ENCODE measurements at places on chromosomes 3 and 15.
A peak's percentile ranks its signal among the peaks of the same experiment; 100 is the strongest.

DNA sequence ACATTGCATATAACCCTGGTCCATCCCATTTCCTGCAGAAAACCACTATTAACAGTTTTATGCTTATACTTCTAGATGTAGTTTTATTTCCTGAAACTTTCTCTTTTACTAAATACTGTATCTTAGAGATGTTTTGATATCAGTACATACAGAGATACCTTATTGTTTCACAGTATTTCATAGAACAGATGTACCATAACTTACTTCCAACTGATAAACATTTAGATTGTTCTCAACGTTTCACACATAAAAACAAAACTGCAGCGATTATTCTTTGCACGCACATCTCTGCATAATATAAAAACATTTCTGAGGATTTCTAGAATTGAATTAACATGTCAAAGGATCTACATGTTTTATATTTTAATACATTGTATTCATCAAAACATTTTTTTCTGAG is 2.6 kb downstream of the ZNF80 start:
- no peak for DNase-seq

DNA sequence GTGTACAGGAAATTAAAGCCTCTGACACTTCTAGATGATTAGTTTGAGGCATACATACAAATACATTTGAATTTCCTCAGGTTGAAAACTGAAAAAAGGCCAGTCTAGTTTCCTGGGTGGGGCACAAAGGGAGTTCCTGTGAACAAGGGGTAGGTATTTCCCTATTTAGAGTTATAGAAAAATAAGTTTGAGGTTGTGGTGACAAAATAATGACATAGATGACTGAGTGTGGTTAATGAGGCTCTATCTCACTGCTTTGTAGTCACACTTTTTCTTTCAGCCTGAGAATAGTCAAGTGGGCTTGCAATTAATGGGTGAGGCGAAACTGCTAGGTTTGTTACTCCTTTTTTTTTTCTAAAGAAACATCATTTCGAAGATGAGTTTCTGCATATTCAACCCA is 4.3 kb downstream of the SLCO3A1 start:
- peak; percentile 25 for DNase-seq

DNA sequence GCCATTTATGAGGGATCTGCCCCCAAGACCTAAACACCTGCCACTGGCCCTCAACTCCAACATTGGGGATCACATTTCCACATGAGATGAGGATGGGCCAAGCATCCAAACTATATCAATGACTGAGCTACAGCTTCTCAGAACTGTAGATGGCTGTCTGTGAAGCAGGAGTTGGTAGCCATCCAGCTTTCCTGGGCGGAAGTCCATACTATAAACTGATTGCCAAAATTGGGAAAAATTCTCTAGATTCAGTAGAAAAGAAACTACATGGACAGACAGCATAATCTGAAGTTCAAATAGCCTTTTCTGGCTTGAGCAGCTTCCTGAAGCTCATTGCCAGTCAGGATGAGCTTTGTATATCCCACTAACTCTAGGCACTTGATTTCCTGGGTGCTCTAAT is 214.7 kb upstream of the ZBTB20 start:
- no peak for DNase-seq

GRCh38 chr15:100131321-100132224 is 210.2 kb downstream of the ADAMTS17 start:
- DNase-seq = peak; percentile 35

DNA sequence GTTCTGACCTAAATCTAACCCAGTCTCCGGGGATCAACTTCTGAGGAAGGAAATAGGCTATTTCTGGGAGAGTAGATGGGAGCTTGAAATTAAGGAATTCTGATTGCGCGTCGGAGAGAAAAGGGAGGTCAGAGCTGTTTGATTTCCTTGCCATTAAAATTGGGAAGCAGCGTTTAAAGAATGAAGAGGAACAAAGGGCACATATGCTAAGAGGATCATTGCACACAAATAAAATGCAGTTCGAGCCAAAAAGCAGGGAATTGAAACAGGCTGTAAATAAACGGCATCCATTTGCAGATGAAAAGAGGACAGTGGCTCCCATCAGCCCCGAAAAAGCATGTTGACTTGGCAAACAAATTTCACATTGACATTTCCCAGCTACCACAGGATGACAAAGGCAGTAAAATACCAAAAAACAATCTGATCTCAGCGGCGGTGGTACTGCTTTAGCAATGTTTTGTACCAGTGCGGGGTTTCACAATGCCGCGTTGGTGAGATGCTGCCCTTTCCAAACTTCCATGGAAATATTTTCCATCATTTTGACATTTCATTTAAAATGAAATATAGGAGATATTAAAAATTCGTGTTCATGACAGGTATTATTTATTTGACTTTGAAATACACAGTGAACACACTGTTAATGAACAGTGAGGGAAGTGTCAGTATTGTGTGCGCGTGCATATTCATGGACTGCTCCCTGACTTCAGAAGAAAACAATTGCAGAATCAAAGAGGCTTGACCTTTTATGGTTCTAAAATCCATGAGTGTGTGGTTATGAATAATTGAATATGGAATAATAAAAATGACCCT is 108.8 kb downstream of the SQOR start:
- DNase-seq = no peak

DNA sequence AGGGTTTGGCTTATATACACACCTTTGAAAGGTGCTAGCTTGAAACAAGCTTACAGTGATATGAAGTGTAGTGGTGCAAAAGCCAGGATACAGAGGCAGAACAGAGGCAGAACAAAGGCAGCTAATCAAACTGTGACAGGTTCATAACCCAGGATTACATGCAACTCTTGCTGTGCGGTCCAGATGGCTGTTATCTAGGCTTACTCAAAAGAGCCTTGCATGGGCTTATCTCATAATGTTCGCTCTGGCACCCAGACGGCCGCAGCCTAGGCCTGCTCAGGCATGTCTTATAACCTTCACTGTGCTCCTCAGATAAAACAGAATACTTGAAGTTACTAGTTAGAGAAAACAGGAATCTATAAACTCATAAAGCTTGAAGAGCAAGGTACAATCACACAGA is 22.8 kb upstream of the NOX5 start:
- DNase-seq = no peak

DNA sequence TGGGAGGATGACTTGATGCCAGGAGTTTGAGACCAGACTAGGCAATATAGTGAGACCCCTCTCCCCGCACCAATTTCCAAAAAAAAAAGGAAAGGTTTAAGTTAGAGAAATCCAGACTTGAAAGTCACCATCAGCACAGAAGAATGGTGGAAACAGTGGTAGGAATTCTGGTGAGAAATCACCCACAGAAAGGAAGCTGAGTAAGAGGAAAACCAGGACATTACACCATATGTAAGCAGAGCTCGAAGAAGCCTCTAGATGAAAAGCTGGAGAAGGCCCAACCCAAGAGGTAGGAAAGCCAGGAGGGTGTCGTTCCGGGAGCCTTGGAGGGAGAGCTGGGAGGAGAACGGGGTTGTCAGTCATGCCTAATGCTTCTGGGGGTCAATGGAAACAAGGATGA is 40.5 kb downstream of the RASGRP1 start:
- DNase-seq = no peak

DNA sequence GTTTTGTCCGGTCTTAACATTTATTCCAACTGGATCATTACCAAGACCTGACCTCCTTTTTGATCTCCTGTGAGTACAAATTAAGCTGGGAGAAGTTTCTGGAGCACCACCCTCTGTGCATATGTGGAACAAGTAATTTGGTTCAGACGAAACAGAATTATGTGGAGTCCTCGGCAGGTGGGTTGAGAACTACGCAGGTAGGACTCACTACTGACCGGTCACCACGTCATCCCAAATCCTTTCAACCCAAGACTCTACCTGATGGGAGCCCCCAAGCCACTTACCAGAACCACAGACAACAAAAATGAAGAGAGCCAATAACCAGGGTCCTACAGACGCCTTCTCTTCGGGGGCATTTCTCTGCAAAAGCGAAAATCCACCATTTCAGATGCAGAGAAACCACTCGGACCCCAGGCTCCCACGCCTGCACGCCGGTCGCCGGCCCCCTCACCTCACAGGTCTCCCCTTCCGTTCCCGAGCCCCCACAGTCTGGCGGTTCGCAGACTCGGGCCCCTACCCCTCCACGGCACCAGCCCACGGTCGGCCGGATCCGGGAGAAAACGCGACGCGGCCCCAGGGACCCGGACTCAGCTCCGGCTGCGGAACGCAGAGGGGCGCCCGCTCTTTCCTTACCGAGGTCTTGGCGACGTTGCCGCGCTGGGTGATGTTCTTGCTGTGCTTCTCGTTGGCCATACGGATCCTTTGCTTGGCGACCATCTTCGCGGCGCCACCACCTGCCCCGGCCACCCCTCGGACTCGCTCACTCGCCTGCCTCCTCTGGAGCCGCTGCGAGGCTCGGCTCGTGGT is 674 bp downstream of the SERP1 start:
- DNase-seq = peak; percentile 58

GRCh38 chr3:177478170-177478867 is 281.0 kb upstream of the TBL1XR1 start:
- no peak for DNase-seq

DNA sequence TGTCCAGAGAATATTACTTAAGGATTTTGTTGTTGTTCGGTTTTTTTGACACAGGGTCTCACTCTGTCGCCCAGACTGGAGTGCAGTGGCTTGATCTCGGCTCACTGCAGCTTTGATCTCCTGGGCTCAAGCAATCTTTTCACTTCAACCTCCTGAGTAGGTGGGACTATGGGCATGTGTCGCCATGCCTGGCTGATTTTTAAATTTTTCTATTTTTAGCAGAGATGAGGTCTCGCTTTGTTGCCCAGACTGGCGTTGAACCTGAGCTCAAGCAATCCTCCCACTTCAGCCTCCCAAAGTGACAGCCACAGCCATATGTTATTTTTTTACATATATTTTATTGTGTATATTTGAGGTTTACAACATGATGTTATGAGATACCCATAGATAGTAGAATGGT is 86.8 kb upstream of the UMPS start:
- no peak for DNase-seq

- DNase-seq = no peak
These were observed 23.8 kb downstream of the CYFIP1 start for GRCh38 chr15:22956257-22956977.

- DNase-seq = no peak
These were observed 95.7 kb upstream of the ALDH1A3 start for GRCh38 chr15:100783760-100784492.

DNA sequence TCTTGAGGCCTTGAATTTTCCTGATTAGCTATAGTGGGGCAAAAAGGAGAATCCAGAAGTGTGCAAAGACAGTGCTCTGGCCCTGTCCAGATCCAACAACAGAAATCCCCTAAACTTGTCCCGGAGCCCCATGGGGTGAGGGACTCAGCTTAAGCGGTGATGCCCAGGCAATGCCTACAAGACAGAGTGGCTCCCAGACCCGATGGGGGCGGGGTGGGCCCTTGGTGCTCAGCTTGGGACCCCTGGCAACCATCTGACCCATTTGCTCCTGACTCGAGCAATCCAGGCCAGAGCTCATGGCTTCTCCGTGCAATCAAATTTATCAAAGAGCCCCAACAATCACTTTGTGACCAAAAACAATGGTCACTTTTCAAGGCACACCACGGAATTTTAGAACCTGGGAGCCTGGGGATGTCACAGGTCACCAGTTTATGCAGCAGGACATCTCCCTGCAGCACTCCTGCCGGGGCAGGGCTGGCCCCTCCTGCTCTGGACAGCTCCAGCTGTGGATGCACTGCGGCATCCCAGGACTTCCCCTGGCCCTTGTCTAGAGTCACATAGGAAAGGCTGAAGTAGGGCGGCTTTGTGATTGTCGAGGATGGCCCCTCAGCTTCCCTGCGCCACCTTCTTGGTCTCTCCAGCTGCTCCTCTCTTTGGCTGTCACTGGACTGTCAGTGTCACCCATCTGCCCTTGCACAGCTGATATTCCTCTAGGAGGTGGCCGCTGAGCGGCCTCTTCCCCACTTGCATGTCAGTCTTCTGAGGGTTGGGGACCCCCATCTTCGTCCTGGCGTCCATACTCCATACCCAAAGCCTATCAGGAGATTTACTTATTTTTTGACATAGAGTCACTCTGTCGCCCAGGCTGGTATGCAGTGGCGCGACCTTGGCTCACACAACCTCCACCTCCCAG is 28.4 kb downstream of the RGMA start:
- DNase-seq = no peak

DNA sequence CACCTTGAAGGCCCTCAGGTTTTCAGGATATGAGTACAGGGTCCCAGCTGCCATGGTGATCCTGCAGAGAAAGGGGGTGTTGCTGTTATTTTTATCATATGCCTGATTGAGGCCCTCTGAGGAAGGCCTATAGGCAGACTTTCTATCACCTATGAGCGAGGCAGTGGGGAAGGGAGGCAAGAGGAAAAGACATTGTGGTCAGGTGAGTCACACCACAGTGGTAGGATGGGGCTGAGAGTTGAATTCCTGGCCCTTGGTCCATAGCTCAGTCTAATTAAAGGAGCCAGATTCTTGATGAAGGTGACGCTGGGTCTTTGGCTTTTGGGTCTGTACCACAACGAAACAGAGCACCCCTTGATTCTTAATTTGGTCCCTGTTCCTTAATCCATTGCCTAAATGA is 72.7 kb downstream of the ZNF621 start:
- peak; percentile 8 for DNase-seq

- DNase-seq = no peak
These were observed 97.5 kb downstream of the CHL1 start for GRCh38 chr3:294096-294495.

GRCh38 chr3:146280864-146281263 is 30.0 kb upstream of the PLSCR4 start:
- DNase-seq = no peak

DNA sequence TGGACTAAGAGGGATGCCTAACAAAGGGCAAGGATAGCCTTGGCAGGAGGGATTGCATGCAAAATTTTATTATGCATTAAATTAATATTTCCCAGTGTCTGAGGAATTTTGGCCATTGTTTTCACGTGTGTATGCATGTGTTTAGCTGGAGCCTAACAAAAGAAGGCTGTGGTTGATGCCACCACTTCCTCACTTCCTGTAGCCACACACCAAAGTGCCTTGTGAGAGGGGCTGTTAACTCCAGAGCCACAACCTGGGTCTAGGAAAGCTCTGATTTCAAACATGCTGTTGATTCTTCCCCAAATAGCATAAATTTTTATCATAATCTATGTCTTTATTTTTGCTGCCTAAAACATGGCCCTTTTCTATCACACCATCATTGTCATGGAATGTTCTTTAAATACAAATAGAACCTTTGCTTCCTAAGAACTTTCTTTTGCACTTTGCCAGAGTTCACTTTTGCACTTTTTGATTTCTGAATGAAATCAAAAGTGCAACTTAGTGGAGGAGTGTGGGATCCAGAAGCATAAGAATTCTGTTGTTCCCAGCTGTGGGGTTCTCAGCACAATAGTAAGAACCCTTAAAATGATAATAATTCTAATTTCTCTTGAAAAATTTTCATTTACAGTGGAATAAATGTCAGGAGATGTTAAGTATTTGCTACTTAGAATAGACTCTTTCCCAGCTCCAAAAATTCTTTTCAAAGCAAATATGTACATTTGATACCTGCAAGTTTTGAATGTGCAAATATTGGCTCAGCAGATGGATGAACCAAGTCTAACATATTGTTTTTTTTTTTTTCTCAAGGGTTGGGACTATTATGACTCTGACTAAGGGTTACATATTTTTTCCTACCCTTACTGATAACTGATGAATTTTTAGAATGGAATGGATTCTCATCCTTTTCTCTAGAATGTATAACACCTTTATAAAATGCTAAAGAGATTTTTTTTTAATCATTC is 35.6 kb upstream of the SPTSSB start:
- DNase-seq = no peak

- no peak for DNase-seq
These were observed 407.1 kb upstream of the MCTP2 start for GRCh38 chr15:93823971-93824913.

- DNase-seq = no peak
These were observed 101.6 kb upstream of the ANKRD28 start for GRCh38 chr3:15899388-15899787.
